ENCODE measurements at places on chromosomes 5 and 9.

DNA sequence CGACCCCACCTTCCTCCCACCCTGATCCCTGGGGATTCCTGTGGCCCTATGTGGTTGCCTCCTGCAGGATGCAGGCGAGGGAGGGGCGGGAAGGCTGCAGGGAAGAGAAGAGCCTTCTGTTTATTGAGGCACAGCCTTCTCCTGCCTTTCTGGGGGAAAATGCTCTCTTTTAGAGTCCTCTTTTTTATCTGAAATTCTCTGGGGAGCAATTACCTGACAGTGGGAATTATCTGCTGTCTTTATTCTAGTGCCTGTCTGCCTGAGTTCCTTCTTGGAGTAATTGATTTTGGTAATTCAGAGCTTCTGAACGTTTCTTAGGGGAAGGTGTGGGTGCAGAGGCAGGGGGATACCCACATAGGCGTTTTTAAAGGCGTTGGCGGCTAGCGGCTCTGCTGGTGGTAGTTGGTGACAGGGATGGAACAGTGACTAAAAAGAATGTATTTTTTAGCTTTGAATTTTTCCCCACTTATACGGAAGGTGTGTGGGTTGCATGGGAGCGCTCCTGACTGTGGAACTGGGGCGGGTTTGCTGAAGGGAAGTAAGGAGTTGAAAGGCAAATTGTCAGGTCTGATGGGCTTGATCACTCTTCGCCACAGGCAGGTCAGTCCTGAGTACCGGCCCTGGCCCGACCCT lies 35.2 kb upstream of the DAB2IP start:
- DNase-seq, result no peak

GRCh38 chr9:93297659-93298497 lies 113.9 kb downstream of the WNK2 start:
- DNase-seq, result no peak

DNA sequence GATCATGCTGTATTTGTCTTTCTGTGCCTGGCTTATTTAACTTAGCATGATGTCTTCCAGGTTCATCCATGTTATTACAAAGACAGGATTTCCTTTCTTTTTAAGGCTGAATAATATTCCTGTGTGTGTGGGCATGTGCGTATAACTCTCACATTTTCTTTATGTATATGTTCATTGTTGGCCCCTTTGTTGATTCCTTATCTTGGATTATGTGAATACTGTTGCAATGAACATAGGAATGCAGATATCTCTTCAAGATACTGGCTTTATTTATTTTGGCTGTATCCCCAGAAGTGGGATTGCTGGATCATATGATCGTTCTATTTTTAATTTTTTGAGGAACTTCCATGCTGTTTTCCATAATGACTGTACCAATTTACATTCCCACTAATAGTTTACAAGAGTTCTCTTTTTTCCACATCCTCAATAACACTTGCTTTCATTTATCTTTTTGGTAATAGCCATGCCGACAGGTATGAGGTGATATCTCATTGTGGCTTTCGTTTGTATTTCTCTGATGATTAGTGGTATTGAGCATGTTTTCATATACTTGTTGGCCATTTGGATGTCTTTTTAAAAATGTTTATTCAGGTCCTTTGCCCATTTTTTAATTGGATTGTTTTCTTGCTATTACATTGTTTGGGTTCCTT lies 38.0 kb downstream of the CREBRF start:
- no peak for DNase-seq

DNA sequence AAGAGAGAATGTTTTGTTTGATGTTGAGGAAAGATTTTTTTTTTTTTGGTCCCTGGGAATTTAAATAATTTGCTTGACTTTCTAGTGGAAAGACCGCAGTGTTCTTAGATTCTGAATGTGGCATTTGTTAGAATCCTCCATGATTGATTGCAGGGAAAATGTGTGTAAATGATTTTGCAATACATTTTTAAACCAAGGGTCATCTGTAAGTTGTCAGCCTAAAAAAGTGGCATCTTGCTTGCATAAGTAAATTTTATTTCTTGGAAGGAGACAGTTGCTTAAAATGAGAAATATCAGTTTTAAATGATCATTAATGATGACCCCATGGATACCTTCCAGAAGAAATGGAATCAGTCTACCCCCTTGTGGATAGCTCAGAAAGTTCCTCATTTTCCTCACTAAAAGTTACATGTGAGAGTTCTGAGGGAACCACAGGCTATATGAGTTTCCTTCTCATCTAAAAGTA lies 105.1 kb upstream of the SLC25A48 start:
- DNase-seq, result no peak

DNA sequence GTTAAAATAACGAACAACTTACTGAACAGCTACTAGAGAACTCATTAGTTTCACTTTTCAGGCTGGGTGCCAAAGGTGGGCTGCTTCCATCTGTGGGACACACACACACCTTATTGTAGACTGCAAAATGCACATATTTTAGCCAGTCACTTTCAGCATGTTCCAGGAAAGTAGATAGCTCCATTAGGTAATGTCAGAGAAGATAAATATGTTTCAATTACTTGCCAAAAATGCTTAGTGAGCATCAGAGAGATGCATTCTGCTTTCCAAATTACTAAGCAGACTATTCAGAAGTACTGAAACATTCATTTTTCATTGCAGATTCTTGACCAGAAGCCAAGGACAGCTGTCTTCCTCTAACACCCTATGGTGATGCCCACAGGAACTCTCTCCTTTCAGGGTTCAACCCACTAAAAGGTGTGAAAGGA lies 56.2 kb upstream of the APC start:
- no peak for DNase-seq

DNA sequence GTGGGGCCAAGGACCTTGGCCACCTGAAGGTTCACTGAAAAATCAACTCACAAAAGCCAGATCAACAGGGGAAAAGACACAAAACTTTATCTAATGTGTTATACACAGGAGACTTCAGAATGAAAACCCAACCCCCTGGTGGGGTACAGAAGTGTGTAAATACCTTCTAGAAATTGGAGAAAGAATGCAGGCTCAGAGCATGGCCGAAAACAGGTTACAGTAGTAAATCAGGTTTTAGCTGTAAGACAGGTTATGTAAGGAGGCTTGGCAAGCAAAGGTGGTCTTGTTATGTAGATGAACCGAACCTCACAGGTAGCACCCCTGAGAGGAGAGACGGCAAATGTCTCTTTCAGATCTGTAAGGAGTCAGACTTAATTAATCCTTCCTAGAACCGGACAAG lies 10.0 kb downstream of the CEMIP2 start:
- DNase-seq, result peak; percentile 48

- DNase-seq, result no peak
These were observed 477.5 kb upstream of the EDIL3 start for GRCh38 chr5:84862132-84862531.

DNA sequence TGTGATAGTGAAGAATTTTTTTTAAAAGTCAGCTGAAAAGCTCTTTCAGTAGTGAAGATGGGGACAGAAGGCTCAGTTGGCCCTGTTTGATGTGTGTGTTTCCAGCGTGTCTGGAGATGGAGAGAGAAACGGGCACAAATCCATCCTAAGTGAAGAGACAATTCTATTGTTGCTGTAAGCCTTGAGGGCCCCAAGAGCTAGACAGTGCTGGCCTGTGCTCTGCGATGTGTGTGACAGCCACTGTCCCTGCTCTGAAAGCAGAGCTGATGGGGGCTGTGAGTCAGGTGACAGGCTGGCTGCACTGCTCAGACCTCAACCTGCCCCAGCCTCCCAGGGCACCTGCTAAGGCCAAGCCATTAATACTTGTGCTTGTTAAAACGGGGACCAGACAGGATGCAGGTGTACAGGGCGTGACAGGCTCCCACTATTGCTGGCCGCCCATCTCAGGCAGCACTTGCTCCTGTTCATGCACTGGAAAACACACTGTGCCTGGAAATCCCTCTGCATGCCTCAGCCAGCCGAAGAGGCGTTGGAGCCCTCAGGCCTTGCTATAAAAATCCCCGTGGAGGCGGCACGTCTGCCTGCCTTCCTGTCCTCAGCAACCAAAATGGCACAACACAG lies 44.6 kb upstream of the SEMA4D start:
- no peak for DNase-seq

DNA sequence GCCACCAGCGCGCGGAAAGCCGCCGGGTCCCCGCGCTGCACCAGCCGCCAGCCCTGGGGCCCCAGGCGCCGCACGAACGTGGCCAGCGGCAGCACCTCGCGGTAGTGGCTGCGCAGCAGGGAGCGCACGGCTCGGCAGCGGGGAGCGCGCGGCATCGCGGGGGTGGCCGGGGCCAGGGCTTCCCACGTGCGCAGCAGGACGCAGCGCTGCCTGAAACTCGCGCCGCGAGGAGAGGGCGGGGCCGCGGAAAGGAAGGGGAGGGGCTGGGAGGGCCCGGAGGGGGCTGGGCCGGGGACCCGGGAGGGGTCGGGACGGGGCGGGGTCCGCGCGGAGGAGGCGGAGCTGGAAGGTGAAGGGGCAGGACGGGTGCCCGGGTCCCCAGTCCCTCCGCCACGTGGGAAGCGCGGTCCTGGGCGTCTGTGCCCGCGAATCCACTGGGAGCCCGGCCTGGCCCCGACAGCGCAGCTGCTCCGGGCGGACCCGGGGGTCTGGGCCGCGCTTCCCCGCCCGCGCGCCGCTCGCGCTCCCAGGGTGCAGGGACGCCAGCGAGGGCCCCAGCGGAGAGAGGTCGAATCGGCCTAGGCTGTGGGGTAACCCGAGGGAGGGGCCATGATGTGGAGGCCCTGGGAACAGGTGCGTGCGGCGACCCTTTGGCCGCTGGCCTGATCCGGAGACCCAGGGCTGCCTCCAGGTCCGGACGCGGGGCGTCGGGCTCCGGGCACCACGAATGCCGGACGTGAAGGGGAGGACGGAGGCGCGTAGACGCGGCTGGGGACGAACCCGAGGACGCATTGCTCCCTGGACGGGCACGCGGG lies at the start of gene TERT:
TSS of gene TERT (minus strand) at position 234 of the 815 bp plus-strand sequence. CDS start at position 155, 79 bp downstream.
- no peak for DNase-seq

DNA sequence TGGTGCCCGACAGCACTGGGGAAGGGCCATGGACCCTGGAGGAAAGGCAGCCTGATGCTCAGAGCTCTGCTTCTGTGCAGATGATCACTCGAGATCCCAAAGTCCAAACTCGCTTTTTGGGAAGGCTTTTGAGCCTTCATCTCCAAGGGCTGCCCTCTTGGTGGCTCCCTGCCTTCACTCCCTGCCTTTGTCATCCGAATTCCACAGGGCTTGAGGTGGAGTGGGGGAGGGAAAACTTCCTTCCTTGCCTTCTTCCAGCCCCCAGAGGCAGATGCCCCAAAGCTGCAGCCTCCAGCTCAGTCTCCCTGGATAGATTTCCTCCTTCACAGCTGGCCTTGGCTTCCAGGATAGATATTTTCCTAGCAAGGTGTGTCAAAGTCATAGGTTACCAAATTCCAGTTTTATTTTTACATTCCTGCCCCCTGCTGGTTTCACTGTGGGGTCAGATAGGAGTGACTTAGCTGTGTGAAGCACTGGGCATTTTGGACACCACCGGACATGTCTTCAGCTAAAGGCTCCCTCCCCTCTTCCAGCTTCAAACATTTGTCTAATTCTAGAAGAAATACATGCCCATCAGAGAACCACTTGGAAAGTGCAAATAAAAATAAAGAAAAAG lies 268.2 kb downstream of the HSPA4 start:
- no peak for DNase-seq

DNA sequence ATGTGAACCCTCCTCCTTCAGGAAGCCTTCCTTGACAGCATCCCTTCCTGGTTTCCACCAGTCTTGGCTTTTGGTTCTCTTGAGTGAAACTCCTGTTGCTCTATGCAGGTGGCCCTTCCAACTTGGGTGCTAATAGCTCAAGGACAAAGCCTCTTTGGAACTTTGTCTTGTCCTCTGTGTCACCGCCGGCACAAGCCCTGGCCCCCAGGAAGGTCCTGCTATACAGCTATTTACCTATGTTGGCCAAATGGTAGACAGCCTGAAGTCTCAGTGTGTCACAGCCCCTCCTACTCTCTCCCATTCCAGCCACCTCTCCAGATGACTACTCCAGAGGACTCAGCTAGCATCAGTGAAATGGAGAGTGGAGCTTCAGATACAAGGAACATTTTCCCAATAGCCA lies 94.7 kb upstream of the ZNF618 start:
- no peak for DNase-seq

- no peak for DNase-seq
These were observed 128.0 kb downstream of the RFX3 start for GRCh38 chr9:3397766-3398165.

- DNase-seq, result no peak
These were observed 24.4 kb downstream of the RNF145 start for GRCh38 chr5:159184858-159185381.

- DNase-seq, result peak; percentile 88
These were observed 85.0 kb upstream of the MELK start for GRCh38 chr9:36487482-36488388.

DNA sequence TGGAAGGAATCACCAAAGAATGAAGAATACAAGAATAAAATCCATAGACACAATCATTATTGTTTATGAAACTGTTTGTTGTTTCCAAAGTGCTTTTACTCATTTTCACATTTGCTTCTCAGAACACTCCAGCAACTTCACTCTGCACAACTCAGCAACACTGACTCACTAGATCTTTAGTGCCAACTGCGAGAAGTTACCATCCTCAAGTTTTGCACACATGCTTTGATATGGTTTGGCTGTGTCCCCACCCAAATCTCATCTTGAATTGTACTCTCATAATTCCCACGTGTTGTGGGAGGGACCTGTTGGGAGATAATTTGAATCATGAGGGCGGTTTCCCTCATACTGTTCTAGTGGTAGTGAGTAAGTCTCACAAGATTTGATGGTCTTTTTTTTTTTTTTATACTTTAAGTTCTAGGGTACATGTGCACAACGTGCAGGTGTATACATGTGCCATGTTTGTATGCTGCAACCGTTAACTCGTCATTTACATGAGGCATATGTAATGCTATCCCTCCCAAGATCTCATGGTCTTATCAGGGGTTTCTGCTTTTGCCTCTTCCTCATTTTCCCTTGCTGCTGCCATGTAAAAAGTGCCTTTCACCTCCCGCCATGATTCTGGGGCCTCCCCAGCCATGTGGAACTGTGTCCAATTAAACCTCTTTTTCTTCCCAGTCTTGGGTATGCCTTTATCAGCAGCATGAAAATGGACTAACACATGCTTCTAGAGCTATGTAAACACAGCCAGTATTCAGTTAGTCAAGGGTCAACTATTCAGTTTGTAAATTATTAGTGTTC lies 36.9 kb downstream of the CLINT1 start:
- DNase-seq, result no peak

DNA sequence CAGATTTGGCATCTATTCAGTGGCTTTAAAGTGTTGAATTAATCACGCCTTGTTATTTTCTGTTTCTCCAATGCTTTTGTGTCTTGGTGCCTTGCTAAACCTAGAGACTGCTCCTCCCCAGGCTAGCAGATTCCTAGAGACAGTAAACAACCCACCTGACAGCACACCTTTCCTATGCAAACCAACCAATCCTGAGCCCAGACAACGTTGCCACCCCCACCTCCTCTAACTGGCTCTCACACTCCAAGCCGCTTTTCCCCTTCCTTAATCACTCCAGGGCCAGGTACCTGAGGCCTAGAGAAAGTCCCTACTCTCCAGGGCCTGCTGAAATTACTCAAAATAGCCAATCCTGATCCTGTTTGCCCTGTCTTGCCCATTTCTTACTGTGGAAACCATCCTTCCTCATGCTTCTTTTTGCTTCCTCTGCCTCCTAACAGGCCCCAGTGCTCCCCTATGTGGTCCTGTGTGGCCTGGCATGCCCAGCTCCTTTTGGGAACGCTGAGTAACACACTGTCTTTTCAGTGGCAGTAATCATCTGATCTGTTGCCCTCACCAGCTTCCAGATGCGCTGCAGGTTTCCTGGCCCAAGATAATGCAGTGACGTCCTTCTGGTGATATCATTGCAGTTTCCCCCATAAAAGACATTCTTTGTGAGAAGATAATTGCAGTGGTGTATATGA lies 53.4 kb downstream of the GAS1 start:
- DNase-seq, result no peak
